GM23338 (cell line): ENCODE measurements at places on chromosomes 16 and 17. TPM values are rescaled to one million over a fixed set of nuclear protein-coding genes. Genes with fewer than 3 reads are reported as not detected.

DNA sequence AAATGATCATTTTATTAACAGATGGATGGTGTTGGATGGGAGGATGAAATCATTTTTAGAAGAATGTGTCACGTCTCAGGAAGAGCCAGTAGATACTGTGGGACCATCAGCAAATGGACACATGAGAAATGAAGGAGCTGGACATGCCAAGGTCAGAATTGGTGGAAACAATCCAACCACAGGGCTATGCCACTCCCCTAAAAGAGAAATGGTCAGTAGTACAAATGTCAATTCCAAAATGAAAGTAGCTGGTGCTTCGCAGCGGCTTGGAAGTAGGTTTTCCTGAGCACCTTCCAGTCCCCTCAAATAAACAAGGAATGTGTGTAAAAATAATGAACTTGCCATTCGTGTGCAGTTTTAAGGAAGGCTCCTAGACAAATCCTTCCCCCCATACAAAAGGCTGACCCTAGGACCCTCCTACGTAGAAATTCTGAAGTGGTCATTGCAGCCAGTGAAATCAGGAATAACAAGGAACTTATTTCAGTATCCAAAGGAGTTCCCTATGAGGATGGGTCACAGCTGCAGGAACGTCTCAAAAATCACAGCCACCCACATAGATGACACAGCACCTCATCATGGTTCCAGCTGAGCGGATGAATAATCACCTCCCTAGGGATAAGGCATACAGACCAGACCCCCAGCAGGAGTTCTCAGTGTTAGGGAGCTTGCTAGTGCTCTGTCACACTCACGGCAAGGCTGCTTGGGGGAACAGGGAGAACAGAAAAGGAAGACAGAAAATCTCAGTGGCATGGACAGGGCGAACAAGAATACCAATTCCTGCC, 239.2 kb downstream of the HS3ST3A1 start:
- H3K27me3 ChIP-seq, result peaks cover 48% of the 10 kb centered on the region
- H3K36me3 ChIP-seq, result no peaks in the 10 kb centered on the region
- no peak overlapping the region for H3K27ac ChIP-seq
- no peak overlapping the region for H3K4me3 ChIP-seq
- DNase-seq, result no peak

Gene TEKT3
- 2.0 and 2.5 TPM in 2 replicates for polyA plus RNA-seq

- H3K27ac ChIP-seq, result no peak overlapping the region
- H3K4me1 ChIP-seq, result no peaks in the 10 kb centered on the region
- no peaks in the 10 kb centered on the region for H3K27me3 ChIP-seq
- H3K4me3 ChIP-seq, result no peak overlapping the region
- DNase-seq, result no peak
Measured at GRCh38 chr17:1810450-1811103, 19.1 kb downstream of the SMYD4 start.

DNA sequence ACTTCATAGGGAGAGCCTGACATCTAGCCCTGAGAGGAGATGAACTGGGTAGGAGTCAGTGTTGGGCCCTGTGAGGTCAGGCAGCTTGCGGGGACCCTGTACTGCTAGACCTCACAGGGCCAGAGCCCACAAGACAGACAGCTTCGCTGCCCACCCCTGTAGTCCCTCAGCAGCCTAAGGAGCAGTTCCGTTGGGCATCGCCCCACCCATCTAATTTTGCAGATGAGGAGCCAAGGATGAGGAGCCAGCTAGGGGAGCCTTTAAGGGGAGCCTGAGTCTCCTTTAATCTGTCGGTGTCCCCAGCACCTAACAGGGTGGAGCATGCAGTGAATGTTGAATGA, 755 bp upstream of the TUFM start:
- H3K4me1 ChIP-seq, result peaks cover 9% of the 10 kb centered on the region; the same call in 1 of the 2 replicates
- no peaks in the 10 kb centered on the region for H3K27me3 ChIP-seq
- no peak overlapping the region for H3K27ac ChIP-seq
- peaks cover 23% of the 10 kb centered on the region for H3K36me3 ChIP-seq
- no peak for DNase-seq

Gene GNPTG
- polyA plus RNA-seq, result 39.1 and 41.0 TPM in 2 replicates

GRCh38 chr17:5047446-5047845, 12.2 kb upstream of the SLC52A1 start:
- no peaks in the 10 kb centered on the region for H3K4me1 ChIP-seq
- no peaks in the 10 kb centered on the region for H3K27me3 ChIP-seq
- no peak overlapping the region for H3K4me3 ChIP-seq
- H3K27ac ChIP-seq, result no peak overlapping the region
- DNase-seq, result no peak
- H3K36me3 ChIP-seq, result no peaks in the 10 kb centered on the region
